Stimulated activated CD8-positive, alpha-beta memory T cell treated with anti-CD3 and anti-CD28 coated beads, Interleukin-2, amount 100 ng/mL, for 48 hours (primary cell): ENCODE measurements at places on chromosomes 2 and 18.

GRCh38 chr2:81087646-81088045 lies 783.1 kb upstream of the LRRTM1 start:
- DNase-seq: no peak

GRCh38 chr2:56133931-56134629 lies 49.7 kb upstream of the CCDC85A start:
- no peak for DNase-seq

DNA sequence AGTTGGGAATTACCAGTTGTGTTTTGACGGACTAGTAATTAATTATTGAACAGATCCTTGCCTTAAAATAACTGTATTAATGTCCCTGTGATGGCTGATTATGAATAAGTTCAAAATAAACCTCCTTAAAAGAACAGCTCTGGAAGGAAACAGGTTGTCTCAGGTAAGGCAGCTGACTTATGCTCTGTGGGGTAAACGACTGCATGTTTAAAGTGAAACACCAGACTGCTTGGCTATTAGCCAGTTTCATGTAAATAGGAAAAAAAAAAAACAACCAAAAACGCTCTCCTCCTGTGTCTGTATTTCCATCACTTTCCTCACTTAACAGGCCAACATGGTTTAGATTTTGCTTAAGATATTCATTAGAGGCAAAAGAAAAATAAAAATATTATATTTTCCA lies 243.6 kb downstream of the TMEM182 start:
- no peak for DNase-seq

- DNase-seq: no peak
Measured at GRCh38 chr18:77049938-77050337, 82.6 kb downstream of the MBP start.

- DNase-seq: no peak
Measured at GRCh38 chr2:167651406-167652151, 595.8 kb downstream of the STK39 start.

DNA sequence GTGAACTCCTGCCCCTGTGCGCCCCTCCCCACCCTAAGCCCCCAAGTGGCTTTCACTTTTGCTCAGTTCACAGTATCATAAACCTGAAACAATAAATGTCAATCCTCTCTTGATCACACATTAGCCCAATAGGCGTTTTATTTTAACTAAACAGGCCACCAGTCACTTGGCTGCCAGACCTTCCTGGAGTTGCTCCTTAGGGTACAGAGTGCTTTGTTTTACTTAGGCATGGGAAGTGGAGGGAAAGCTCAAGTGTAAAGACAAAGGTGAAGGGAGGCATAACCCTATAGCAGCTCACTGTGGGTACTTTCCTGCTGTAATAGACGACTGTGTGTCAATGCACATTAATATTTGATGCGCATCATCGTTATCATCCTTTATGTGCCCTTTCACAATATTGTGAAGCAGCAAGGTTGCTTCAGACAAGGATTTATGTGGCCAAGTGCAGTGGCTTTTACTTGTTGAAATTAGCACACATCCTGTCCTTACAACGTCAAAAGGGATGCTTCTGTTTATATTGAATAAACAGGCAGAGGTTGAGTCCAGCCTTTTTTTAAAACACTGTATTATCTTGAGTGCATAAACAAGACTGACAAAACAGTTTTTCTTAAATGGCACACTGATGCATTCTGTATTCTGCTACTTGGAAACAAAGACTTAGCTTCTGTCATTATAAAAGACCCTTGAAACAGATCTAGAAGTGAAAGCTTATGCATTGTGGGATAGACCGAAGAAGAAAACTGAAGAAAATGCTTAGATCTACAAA lies 168.5 kb downstream of the TMEFF2 start:
- no peak for DNase-seq

DNA sequence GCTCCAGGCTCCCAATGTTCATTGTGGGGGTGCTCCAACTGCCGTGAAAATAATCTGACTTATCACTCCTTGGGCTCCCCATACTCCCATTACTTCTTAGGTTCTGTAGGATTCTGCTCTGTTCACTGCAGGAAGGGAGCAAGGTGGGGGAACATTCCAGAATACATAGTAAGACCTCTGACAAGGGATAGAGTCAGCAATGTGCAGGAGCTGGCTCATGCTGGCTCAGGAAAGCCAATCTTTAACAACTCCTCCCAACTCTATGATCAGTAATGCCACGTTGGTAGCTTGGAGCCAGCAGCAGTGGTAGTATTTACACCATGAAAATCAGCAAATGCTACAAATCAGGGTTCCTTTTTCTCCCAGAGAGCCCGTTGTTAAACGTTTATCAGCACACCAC lies 44.4 kb downstream of the FECH start:
- no peak for DNase-seq

DNA sequence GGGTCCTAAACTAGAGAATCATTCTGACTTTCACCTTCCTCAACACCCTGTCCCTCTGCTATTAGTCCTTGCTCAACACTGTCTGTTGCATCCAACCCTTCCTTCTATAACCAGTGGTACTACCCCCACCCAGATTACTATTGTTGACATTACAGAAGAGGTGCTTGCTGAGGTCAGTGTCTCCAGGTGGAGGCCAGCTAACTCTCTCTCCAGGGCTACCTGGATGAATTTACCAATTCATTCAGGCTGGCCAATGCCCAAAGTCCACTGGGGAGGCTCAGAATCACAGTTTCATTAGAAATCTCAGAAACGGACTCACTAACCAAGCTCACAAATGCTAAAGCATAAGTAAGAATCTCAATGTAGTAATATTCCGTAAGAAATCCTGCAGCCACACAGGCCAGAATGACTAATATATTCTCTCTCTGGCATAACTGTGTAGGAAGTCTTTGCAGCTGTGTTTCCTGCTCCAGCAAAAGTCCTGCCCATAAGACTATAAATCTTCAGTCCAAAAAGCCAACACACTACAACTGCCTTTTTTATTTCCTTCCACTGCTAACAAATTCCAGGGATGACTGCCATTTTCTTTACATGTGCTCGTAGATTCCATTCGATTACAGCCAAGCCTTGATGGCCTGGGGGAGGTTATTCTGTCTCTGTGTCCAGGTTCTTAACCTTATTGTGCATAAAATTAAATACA lies 10.0 kb upstream of the TTR start:
- DNase-seq: no peak

DNA sequence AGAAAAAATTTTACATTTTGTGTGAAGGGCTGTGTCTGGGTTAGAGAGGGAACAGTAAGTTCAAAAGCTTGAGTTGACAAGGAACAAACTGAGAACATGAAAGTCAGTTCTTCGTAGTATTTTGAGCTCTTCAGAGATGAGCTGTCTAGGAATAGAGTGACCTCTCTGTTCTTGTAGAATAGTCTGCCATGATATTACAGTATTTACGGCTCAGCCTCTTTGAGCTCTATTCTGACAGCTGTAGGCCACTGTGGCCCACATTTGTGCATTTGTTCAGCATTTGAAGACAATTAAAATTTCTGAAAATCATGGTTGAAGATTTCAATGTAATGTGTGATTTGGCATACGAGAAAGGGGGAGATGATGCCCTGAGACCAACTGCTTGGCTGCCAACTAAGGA lies 172.8 kb downstream of the MGAT5 start:
- no peak for DNase-seq

DNA sequence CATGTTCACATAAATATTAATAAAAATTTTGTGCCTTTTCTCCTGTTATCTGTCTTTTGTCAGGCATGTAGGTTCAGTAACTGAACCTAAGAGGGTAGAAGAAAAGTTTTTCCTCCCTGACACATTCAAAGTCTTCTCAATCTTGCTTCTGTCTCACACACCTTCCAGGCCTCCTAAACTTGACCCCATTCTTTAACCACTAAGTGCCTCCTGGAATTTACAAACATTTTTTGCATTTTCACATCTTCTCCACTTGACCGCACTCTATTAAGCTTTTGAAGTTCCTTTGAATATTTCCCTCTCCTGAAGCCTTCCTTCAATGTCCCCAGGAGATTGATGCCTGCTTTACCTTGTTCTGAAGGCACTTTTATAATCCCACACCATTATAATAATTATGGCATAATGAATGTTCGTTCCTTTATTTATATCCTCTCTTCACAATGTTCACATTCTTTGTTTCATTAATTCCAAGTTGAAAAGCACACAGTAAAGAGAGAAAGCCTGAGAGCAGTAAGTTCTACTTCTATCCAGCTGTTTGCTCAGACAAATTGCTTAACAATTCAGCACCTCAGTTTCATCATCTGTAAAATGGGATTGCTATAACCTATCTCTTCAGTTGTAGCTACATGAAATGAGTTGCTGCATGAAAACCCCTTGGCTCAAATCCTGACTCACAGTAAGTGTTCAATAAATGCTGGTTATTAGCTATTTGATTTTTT lies 184.8 kb upstream of the KLHL29 start:
- no peak for DNase-seq

- no peak for DNase-seq
Measured at GRCh38 chr18:50844554-50844953, 24.7 kb upstream of the MRO start.

- DNase-seq: no peak
Measured at GRCh38 chr2:208488686-208489564, 82.3 kb downstream of the PTH2R start.

DNA sequence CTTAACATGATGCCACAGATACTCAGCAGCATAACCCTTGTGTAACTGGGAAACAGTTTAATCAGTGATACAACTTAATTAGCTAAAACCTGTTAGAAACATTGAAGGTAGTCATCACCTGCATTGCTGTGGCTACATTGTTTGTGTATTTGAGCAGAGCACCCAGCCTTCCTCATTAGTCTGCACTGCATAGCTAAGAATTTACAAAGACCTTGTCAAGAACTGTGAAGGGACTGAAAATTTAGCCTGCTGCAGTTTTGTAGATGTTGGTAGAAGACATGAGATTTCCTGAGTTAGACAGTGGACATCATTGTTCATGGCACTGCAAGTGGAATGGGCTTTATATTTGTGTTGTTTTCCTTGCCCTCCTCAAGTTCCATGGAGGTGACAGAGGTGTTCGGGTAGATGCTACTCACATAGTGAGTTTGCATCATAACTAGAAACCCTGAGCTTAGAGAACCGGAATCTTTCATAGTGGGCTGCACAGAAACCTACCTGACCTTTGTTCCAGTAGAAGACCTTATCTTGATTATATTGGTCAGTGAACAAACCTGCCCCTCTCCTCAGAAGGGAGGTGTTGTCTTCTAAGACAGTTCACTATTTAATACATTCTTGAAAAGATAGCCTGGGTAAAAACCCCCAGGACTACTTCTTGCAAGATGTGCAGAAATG lies 12.5 kb downstream of the VAPA start:
- no peak for DNase-seq

DNA sequence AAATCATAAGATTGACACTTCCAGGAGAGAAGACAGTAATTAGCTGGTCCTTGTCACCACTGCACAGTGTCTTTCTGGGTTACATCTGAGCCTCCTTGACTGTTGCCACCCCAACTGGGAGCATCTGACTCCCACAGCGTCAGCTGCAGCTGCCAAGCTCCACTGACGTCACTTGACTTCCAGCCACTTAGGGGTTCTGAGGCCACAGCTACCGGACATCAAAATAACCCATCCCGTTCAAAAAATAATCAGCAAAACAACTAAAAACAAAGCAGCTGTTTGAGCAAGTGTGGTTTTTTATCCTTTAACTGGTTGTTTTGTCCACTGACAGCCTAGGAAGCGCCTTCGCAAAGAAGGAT lies 206.5 kb upstream of the AGAP1 start:
- DNase-seq: no peak

GRCh38 chr2:39437522-39438296 lies 624 bp upstream of the MAP4K3 start:
- DNase-seq: no peak

GRCh38 chr2:176491172-176491904 lies 222.1 kb downstream of the MTX2 start:
- DNase-seq: no peak

DNA sequence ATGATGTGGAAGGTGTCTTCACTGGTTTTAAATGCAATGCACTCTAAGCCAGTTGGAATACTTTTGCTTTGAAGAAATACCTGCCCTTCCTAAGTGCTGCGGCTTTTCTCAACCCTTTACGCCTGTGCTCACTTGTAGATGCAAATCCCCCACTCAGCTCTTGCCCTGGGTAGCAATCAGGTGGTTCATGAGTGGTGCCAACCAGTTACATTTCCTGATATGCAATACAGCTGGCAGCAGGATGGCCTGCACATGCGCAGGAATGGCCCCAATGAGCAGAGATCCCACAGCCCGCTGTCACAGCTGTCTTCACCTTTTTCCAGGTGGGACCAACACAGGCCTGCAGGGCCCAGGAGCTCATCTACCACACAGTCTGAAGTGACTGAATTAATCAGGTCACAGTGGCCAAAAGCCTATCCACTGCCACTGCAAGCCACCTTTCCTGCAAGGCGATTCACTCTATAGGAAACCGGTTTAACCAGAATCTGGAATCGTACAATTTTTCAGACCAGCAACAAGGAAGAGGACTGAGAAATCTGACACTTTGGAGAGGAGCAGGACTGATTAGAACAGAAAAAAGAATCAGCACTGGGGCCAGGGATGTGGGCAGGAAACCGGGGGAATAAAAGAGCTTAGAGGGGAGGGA lies 247.8 kb downstream of the MYT1L start:
- DNase-seq: no peak

DNA sequence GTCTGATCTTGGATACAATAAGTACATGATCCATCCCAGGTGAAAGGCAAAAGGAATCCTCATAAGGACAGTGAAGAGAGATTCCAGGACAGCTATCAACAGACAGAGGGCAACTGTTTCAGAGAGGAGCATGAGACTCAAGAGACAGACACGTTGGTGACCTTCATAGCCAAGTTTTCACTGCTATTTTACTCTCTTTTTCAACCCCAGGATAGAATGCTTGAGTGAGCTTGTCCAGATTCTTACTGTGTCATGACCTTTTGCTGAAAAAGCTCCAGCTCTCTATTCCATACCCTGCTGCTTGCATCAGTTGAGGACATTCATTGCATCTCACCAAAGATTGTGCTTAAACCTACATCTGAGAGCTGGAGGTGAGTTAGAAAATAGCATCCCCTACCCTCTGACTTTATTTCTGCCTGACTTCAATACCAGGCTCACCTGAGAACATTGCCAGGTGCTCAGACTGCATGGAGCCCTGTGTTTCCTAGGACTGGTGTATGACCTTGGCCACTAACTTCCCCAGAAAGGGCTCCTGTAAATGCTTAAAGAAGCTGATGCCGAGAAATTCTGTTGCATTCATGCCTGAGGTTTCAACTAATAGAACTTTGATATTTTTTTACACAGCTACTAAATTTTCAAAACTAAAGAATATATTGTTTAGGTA lies 70.4 kb upstream of the TMEM17 start:
- no peak for DNase-seq

- DNase-seq: no peak
Measured at GRCh38 chr2:48819206-48819735, 63.7 kb upstream of the LHCGR start.

GRCh38 chr2:239257511-239257937 lies 143.3 kb downstream of the HDAC4 start:
- DNase-seq: no peak

DNA sequence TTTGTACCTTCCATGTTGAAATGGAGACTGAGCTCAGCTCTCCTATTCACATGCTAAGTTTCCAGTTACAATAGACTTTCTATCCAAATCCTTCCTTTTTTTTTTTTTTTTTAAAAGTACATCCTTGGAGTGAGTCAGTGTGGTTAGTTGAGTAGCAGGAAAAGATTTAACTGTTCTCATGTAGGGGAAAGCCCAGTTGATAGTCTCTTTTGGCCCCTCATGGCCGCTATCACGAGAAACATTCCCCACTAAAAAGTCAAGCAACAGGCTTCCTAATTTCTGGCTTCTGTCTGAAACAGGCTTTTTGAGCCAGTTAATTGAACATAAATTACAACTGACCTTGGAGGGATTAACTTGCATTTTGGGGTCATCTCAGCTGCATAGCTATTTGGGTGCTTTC lies 161.3 kb downstream of the MEIS1 start:
- no peak for DNase-seq
